ENCODE measurements at places on chromosomes 2 and 18.
A peak's percentile ranks its signal among the peaks of the same experiment; 100 is the strongest.

- DNase-seq = no peak
Observed at GRCh38 chr2:98501876-98502275, 57.2 kb downstream of the INPP4A start.

DNA sequence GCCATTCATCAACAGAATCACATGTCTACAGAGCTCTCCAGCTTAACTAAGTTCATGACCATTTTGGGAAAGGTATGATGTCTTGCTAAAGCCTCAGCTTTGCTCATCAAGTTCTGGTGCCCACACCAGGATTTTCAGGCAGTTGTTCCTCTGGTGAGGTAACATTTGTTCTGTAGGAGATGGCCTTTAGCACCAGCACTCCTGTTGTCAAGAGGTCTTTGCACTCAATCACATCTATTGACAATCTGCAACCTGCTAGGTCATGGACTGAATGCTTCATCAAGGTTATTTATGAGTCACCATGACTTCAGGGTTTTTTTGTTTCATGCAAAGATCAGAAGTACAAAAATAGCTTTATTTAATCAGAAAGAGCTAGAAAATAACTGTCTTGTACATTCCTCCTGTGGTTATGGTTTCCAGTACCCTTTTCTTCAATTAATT lies 36.6 kb upstream of the VIT start:
- DNase-seq = no peak

GRCh38 chr2:162768656-162769055 lies 69.9 kb downstream of the KCNH7 start:
- no peak for DNase-seq

DNA sequence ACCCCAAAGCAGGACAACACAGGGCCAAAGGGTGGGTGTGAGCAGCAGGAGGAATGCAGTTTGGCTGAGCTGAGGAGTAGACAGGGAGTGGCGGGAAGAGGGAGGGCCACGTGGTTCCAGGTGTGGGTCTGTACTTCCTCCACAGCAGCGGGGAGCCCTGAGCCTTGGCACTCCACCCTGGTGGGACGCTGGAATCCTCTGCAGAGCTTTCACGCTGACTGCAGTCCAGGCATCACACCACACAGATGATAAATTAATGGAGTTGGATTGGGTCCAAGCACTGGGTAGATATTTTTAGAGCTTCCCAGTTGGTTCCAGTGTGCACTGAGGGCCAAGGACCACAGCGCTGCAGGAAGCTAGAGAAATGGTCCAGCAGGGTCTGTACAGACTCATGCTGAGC lies 67.0 kb upstream of the TMEM200C start:
- DNase-seq = no peak

GRCh38 chr2:191114403-191114886 lies 36.3 kb downstream of the STAT4 start:
- no peak for DNase-seq

GRCh38 chr18:34913837-34914661 lies 127.2 kb upstream of the MAPRE2 start:
- DNase-seq = no peak

DNA sequence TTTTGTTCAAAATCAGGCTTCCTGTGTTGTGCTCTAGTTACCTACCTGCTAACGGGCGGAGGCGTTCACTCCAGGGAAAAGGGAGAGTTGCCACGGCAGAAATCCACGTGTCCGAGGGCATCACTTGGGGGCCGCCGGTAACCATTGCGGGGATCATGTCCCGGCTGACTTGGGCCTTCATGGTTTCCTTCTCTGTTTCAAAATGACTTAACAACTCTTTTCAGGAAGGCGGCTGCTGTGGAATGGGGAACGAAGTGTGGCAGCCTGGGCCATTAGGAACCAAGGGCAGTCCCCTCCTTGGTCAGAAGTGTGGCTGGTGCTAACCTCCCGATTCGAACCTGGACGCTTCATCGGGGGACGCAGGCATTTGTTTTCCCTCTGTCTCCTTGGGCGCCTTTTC lies 56.8 kb downstream of the INPP5D start:
- DNase-seq = no peak

DNA sequence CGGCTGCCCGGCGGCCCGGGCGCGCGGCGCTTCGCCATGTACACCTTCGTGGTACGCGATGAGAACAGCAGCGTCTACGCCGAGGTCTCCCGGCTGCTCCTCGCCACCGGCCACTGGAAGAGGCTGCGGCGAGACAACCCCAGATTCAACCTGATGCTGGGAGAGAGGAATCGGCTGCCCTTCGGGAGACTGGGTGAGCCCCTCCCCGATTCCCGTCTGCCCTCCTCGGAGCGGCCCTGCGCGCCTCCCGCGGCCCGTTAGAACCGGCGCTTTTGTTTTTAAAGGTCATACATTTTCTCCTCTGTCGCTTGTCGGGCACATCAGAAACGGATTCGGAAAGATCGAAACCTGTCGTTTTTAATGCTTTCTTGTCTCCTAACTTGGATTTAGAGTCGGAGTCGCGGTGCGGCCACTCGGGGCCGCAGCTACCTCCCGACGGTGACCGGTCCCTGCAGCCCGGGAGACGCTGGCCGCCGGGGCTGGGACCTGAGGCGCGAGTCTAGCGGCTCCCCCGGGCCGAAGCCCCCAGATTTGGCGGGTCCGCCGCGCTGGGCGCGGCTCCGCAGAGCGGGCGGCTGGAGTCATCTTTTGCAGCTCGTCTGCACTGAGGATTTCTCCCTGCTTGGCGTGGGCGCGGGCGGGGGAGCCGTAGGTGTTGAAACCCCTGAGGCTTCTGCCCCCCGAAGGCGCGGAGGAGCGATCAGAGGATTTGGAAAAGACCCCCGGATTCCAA lies 519 bp downstream of the TTL start:
- peak; percentile 7 for DNase-seq

DNA sequence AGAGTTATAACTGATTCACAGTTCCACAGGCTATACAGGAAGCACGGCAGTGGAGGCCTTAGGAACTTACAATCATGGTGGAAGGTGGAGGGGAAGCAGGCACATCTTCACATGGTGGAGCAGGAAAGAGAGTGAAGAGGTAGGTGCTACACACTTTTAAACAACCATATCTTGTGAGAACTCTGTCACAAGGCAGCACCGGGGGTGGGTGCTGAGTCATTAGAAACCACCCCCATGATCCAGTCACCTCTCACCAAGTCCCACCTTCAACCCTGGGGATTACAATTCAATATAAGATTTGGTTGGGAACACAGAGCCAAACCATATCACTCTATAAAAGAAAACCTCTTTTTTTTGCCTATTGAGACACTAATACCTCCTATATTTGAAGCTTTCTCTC lies 1108.5 kb upstream of the CDH2 start:
- no peak for DNase-seq

- no peak for DNase-seq
Observed at GRCh38 chr2:28345619-28346018, 47.0 kb upstream of the FOSL2 start.

DNA sequence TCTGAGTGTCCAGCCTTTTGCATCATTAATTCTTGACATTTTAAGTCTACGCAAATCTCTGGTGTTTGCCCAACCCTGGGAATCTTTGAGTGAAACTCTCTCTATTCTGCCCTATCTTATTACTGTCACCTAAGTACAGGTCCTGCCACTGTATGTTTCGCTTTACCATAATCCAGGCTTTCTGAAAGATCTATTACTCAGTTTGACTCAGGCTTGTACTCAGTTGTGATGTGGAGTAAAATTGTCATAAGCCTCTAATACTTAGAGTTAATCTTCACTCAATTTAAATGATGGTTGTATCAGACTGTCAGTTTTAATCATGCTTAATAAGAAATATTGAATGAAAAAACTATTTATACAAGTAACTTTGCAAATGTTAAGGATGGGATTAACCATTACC lies 30.3 kb upstream of the RAPGEF4 start:
- no peak for DNase-seq

Data from stimulated activated CD8-positive, alpha-beta memory T cell treated with anti-CD3 and anti-CD28 coated beads, Interleukin-7, amount 100 ng/mL, for 1 hour (primary cell).